Stimulated activated CD4-positive, alpha-beta T cell treated with anti-CD3 and anti-CD28 coated beads, Interleukin-1b, Interleukin-23, amount 100 ng/mL, for 1 hour (primary cell): ENCODE measurements at places on chromosomes 3 and 15.

- no peak for DNase-seq
Observed at GRCh38 chr15:37001417-37001816, 98.9 kb downstream of the MEIS2 start.

- DNase-seq: no peak
Observed at GRCh38 chr15:81530271-81530691, 156.3 kb upstream of the TMC3 start.

DNA sequence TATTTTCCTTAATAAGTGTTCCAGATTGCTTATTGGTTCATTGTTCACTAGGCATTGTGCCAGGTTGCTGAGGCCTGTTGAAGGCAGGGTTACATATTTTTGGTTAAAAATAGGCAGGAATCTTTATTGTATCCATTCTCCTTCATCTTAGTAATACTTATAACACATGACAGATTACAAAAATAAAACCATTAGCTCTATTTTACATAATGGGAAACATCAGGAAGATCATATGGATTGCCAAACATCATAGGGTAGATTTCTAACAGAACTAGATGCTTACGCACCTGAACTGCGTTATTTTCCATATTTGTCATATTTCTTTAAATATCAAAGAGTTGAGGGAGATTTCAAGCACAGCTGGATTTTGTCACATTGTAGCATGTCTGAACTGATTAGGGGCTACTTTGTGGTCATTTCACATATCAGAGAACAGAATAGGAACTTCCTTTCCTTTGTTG lies 462.9 kb upstream of the SGO1 start:
- no peak for DNase-seq

DNA sequence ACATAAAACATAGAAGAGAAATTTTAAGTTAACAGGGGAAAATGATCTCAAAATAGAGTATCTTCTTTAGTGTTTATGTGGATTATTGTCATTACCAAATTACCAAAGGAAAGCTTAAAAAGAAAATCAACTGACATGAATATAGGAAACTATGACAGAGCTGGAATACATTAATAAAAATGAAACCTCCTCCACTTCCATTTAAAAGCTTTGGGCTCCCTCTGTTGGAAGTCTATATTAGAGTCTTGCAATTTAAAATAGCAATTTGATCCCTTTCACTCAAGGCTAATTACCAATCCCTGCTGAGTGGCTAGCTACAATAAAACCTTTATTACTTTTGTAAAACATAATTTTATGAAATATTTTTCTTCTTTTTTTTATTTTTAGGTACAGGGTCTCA lies 61.4 kb upstream of the IMPG2 start:
- DNase-seq: no peak

DNA sequence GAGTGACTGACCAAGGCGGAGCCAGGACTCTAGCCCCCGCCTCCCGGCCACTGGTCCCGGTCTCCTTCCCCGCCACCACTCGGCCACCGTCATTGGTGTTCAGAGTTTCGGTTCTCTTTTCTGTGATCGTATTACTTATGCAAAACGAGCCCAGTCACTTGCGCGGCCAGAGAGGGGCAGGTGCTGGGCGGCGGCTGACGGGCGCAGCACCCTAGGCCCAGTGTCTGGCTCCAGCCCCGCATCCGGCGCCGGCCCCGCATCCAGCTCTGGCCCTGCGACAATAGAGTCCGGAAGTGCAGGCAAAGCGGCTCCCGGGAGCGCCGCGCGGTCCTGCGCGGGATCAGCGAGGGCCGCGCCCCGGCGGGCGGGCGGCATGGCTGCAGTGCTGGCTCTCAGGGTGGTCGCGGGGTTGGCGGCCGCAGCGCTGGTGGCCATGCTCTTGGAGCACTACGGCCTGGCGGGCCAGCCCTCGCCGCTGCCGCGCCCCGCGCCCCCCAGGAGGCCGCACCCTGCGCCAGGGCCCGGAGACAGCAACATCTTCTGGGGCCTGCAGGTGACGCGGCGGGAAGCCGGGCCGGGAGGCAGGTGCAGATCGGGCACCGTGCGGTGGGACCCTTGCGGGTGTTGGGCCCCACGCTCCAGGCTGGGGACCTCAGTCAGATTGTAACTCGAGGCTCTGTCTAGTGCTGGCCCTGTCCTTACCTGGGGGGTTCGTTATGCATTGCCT lies at the start of gene TMEM62:
Gene TMEM62, plus strand, starts transcription at position 157 of the 727 bp plus-strand sequence. Its CDS starts 217 bp downstream, at position 374.
- peak; percentile 12 for DNase-seq

DNA sequence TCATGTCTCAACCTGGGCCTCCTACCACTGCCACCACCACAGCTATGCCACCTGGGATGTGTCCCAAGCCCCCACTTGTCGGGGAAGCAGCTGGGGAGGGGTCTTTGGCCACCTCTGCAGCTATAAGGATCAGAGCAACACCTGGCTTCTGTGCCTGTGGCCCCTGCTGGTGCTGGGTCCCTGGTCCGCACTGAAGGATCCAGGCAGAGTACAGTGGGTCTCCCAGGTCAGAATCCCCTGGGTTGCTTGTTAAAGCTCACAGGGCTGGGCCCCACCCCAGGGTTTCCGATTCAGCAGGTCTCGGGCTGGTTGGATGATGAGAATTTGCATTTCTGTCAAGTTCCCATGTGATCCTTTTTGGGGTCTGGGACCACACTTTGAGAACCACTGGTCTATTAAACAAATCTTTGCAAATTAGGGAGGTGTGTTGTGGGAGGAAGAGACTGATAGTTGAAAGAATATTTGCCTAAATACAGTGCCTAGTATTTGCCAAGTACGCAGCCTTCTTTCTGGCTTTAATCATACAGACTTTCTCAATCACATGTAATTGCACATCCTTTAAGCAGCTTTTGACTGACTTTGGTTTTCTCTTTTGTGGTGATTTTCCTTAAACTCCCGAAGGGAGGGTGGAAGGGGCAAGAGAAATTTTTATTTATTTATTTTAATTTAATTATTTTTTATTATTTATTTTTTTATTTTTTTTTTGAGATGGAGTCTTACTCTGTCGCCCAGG lies 127.3 kb downstream of the IGF1R start:
- DNase-seq: no peak

DNA sequence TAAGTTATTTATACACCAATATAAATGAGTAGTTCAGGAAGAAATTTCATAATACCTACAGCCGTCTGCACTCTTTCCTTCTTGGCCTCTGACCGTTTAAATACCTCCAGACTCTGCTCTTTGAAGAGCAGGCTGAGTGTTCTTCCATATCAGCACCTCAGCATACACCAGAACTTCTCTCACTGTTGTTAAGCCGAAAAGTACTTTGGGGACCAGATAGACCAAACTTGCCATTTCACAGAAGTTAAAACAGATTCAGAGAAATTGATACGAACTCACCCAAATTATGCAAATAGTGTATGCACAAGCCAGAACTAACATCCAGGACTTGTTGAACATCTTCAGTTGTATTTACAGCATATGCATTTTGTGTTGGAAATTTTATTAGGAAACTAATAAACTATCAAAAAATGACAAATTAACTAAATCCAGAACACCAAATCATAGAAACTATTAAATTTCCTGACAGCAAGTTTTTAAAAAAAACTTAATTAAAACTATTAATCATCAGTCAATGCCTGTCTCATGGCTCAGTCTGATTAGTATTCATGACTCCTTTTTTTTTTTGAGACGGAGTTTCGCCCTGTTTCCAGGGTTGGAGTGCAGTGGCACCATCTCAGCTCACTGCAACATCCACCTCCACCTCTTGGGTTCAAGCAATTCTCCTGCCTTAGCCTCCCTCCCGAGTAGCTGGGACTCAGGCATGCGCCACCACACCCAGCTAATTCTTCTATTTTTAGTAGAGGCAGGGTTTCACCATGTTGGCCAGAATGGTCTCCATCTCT lies 24.1 kb downstream of the CGGBP1 start:
- no peak for DNase-seq

GRCh38 chr3:17749281-17749680 lies 6.8 kb upstream of the TBC1D5 start:
- DNase-seq: no peak

GRCh38 chr15:91936927-91937326 lies 83.4 kb downstream of the SLCO3A1 start:
- DNase-seq: no peak

DNA sequence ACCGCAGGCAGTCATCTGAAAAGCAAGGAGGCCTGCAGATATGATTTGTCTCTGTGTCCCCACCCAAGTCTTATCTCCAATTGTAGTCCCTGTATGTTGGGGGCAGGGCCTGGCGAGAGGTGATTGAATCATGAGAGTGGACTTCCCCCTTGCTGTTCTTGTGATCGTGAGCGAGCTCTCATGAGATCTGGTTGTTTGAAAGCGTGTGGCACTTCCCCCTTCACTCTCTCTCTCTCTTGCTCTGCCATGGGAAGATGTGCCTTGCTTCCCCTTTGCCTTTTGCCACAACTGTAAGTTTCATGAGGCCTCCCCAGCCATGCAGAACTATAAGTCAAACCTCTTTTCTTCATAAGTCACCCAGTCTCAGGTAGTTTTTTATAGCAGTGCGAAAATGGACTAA lies 83.3 kb downstream of the TMCO5A start:
- no peak for DNase-seq

GRCh38 chr15:101028772-101029438 lies 109.7 kb downstream of the LRRK1 start:
- no peak for DNase-seq

- DNase-seq: no peak
Observed at GRCh38 chr3:123611082-123611481, 26.2 kb upstream of the HACD2 start.

GRCh38 chr3:11436775-11437174 lies 164.6 kb downstream of the ATG7 start:
- DNase-seq: no peak

DNA sequence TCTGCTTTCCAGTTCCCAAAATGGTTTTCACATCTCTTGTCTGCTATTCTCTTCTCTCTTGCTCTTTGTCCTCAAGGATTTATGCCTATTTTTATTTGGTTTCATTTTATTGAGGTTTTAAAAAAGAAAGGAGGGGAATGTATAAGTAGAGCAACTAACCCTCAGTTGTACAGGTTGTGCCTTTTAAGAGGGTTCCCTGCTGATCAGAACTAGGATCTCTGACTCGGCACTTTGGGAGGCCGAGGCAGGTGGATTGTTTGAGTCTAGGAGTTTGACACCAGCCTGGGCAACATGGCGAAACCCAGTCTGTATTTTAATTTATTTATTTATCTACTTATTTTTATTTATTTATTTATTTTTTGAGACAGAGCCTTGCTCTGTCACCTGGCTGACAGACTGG lies 123.6 kb downstream of the ZNF609 start:
- no peak for DNase-seq

GRCh38 chr15:33132722-33133345 lies 61.7 kb downstream of the FMN1 start:
- no peak for DNase-seq

DNA sequence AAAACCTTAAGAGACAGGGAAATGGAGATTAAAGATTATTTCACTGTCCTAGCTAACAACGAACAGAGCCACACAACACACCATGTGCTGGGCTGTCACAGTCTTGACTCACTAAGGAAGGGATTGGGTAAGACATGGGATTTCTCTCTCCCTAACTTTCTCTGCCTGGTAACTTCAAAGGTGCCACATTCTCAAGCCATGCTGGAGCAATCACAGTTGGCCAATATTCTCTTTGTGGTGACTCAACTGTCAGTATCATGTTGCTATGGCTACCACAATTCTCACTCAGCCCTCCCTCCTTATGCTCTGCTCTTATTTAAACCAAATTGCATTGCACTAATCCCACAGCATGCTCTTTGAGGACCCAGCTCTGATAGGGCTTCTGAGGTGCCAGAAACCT lies 74.0 kb downstream of the OXNAD1 start:
- DNase-seq: no peak

GRCh38 chr15:35529784-35530183 lies 16.2 kb downstream of the DPH6 start:
- DNase-seq: no peak

- DNase-seq: no peak
Observed at GRCh38 chr3:14335774-14336748, 66.3 kb upstream of the SLC6A6 start.

GRCh38 chr3:134659391-134660045 lies 8.7 kb upstream of the KY start:
- DNase-seq: no peak

DNA sequence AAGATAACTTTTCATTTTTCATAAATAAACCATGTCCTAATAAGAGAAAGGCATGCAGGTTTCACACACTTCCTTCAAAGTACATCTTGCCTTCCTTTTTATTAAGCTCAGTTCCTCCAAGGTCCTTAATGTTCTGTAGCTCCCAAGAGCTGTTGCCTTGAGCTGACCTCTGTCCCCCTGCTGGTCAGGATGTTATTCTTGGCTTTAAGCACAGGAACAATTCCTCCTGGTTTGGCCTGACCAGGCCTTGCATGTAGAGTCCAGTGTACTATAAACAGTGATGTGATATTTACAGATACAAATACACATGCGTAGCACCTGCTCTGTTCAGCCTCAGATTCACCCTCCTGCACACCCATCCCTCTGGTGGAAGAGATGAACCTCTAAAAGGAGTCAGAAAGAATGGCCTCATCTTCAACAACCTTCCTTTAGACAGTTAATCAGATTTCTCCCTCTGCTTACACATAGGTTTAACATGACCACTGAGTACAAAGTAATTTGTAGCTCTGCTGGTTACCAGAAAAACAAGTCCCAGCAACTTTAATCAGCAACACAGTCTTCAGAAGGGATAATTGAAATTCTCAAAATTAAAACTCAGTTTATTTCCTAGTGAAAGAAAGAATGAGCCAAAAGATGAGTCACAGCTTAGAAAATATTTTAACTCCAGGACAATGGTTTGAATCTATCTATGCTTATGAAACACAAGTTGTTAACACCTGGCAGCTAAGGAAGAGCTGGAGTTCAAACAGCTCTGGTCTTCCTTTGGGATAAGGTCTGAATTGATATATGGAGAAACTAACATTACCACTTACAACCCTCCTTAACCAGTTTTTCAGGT lies 46.5 kb downstream of the PTPN9 start:
- DNase-seq: no peak

GRCh38 chr15:77031376-77032050 lies 36.6 kb downstream of the PSTPIP1 start:
- no peak for DNase-seq

- DNase-seq: no peak
Observed at GRCh38 chr15:38558372-38559059, 6.1 kb downstream of the RASGRP1 start.

- no peak for DNase-seq
Observed at GRCh38 chr3:130582457-130583153, 65.6 kb downstream of the COL6A6 start.

DNA sequence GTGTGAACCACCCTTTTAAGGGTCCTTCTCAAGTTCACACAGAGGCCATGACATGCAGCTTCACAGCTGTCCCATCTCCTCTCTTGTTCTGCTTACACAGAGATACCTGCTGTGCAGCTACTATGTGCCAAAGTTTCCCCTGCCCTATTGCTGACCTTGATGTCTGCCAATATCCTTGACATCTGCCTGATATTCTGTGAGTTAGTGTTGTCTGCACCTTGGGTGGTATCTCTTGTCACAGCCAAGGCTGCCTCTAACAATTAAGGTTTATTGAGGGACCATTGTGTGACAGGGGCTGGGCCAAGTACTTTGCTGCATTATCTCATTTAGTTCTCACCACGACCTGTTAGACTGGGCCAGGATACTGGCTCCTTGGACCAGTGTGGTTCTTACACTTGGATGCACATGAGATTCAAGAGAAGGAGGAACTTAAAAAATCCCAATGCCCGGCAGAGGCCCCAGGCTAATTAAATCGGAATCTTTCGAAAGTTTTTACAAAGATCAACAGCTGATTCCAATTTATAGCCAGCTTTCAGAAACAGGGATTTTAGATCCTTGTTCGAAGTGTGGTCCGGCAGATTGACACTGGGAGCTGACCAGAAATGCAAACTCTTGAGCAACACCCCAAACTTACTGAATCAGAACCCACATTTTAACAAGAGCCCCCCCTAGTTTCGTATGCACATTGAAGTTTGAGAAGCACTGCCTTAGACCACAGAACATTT lies 178.6 kb downstream of the SATB1 start:
- DNase-seq: no peak
